Activated CD4-positive, CD25-positive, alpha-beta regulatory T cell (primary cell): ENCODE measurements at places on chromosomes 7 and 10.

GRCh38 chr7:133545618-133546017 lies 292.7 kb downstream of the EXOC4 start:
- no peak for DNase-seq

- DNase-seq: no peak
Measured at GRCh38 chr7:107115114-107115513, 53.7 kb upstream of the HBP1 start.

DNA sequence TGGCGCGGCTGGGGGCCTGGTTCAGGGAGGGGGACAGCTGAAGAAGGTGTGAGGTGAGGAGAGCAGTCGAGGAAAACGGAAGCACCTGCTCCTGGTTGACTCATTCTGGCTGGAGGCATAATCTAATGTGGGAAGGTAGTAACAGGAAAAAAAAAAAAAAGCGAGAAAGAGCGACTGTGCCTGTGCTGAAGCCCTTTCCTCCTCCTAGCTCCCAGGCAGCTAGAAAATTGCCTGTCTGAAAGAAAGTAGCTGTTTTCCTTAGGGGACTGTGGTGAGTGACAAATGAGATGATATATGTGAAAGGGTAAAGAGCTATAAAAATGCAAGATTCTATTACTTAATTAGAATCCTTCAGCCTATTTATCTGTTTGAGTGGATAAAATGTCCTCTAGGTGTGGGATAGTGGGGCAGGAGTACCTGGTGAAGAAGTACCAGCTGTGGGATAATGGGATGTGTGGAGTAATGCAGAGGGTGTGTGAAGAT lies 4.9 kb upstream of the MEST start:
- DNase-seq: no peak

- DNase-seq: no peak
Measured at GRCh38 chr7:31336202-31337001, 4.1 kb downstream of the NEUROD6 start.

DNA sequence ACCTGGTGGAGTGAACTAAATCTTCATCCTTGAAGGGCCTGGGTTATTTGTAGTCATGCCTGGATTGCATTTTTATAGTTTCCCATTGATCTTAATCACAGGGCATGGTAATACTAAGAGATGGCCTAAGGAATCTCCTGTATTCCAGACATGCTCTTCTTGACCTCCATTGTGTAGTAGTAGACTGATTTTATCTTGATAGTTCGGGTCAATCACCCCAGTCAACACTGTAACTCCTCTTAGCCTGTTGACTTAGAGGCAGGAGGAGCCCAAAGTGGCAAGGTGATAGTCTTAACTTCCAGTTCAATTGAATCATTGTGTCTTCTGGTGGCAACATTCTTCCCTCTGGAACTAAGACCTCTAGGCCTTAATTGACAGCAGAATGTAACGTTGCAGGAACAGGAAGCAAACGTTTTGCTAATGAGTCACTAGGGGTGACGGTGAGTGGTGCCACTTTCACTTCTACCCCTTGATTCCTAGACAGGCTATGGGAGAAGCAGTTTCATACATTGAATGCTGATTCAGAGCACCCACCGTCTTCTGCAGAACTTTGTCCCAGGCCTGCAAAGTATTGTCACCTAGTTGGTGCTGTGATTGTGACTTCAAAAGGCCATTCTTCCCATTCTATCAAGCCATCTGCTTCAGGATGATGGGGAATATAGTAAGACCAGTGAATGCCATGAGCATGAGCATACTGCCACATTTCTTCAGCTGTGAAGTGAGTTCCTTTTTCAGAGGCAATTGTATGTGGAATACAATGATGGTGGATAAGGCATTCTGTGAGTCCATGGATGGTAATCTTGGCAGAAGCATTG lies 24.0 kb upstream of the PAPSS2 start:
- DNase-seq: no peak

GRCh38 chr10:110698782-110699201 lies 54.7 kb downstream of the RBM20 start:
- no peak for DNase-seq

DNA sequence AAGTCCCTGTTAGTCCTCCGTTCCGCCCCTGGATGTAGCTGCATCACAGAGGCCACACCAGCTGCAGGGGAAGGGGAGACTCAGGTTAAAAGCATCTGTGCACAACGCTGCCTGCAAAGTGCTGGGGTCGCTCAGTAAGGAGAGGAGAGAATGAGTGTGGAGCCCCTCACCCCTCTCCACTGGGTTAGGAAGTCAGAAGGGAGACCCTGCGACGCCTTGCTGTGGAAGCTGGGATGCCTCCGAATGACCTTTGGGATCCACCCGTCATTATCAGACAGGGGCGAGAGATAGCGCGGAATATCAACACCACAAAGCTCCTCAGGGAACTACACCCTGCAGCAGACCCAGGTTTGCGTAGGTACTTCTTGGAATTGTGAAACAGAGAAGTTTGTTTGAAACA lies 167.7 kb upstream of the SHH start:
- no peak for DNase-seq

- DNase-seq: no peak
Measured at GRCh38 chr7:152544481-152544927, 108.7 kb upstream of the KMT2C start.

- no peak for DNase-seq
Measured at GRCh38 chr10:114077815-114078219, 34.2 kb downstream of the ADRB1 start.

DNA sequence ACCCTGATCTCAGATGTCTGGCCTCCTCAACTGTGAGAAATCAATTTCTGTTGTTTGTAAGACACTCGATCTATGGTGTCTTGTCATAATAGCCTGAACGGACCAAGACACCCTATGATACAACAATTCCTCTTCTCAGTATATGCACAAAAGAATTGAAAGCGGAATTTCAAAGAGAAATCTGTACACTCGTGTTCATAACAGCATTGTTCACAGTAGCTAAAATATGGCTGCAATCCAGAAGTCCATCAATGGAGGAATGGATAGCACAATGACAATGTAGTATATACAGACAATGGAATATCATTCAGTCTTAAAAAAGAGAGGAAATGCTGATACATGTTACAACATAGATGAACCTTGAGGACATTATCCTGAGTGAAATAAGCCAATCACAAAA lies 354.6 kb downstream of the SFMBT2 start:
- DNase-seq: no peak

GRCh38 chr7:32476816-32477648 lies 13.1 kb downstream of the LSM5 start:
- DNase-seq: no peak

DNA sequence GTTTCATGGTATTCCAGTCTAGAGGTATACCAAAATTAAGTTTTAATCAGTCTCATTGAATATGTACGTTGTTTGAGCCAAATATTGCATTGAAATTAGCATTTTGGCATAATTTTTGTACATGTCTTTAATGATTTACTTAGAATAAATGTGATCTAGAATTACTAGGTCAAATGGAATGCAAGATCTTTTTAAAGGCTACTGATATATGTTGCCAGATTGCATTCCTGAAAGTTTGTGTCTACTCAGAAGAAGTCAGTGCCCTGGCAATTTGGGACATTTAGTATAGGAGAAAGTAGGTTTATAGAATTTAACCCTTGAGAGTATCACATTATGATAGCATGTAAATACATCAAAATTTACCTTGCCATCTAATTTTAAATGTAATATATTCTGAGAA lies 32.4 kb downstream of the KMT2E start:
- no peak for DNase-seq

DNA sequence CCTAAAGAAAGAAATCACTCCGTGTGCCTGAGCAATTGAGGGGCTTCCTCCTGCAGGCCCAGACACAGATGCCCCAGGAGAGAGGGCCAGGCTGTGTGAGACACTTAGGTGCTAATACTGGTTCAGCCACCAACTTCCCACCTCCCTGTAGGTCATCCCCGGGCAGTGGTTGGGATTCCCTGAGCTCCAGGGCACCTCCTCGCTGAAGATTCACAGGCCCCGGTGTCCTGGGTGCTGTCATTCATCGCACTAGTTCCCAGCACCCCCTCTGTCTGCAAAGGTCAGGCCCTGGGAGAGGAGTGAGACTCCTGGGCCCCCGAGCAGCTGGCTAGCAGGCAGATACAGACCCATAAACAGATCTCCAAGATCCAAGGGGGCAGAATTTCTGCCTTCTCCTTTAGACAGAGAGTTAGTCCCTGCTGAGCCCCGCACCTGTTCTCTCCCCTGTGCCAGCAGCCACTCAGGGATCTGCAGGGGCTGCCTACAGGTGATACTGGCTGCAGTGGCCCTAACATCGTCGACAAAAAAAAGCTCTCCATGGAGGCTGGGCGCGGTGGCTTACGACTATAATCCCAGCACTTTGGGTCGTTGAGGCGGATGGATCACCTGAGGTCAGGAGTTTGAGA lies 38.2 kb upstream of the GTF2I start:
- no peak for DNase-seq

DNA sequence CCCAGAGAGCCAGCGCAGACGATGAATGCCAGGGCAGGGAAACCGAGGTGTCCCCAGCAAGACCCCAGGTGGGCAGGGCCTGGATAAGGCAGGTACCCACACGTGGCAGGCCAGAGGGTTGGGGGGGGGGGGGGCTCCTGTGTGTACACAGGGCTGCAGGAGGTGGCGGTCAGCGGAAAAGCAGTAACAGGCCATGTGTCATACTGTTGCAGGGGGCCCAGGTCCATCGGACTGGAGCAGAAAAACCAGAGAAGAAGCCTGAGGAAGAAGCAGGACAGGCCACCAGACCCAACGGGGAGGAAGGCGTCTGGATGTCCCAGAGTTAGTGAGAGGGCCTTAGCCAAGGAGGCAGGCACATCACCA lies 116.3 kb downstream of the MAD1L1 start:
- no peak for DNase-seq

GRCh38 chr10:14261336-14261735 lies 69.4 kb downstream of the FRMD4A start:
- no peak for DNase-seq

- peak; percentile 70 for DNase-seq
Measured at GRCh38 chr10:69092959-69093850, 5.3 kb downstream of the SRGN start.

- no peak for DNase-seq
Measured at GRCh38 chr7:30596014-30596641, 1.4 kb downstream of the GARS1 start.

DNA sequence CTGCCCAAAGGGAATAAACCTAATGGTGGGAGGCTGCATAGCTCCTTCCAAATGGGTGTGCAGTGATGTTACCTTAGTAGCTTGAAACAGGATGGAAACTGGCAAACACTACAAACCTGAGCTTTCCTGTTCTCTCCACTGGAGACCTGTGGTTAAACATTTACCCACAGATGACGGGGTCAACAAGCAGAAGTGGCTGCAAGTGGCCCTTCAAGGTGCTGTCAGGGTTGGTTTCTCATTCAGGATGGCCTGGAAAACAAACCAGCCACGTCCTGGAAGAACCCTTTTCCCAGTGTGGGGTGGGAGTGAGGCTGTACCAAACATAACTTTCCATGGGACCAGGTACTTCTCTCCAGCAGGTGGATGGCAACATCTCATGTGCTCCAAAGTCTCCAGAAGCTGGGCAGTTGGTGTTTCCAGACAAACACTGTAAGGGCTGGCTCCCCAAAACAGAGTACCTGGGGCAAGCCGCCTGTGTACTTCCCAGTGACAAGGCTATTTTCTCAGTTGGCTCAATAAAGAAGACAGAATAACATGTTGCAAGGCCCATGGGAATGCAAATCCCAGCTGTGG lies 67.5 kb downstream of the DNAJB9 start:
- no peak for DNase-seq

DNA sequence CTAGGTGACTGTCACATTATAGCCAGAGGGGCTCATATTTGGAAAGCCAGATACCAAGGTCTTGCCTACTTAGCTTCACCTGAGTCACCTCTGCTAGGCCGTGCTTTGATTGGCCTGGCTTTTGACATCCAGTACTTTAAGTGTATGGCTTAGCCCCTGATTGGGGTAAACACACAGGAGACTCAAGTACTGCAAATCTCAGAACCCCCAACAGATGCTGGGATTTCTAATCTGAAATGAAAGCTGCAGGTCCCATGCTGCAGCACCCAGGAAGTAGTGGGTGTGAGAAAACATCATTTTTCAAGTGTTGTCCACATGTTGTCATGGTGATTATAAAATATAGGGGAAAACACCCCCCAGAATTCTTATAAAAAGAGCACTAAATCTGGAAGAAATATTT lies 76.2 kb downstream of the WIPF3 start:
- no peak for DNase-seq

DNA sequence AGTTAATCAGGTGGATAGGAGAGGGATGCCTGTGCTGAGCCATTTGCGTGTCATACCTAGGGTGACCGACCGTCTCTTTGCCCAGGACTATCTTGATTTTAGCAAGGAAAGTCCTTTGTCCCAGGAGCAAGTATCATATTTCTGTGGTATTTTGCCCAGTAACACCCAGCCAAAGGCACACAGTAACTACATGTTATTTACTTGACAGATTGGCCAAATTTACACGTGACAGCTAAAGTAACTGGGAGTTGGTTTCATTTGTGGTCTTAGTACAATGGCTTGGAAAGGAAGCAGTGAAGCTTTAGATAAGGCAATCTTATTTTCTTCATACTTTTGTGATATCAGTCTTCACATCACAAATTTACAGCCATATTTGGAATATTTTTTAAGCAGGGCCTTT lies 142.1 kb downstream of the JCAD start:
- DNase-seq: no peak

GRCh38 chr7:51062222-51062987 lies 254.2 kb downstream of the COBL start:
- DNase-seq: no peak
